Foreskin keratinocyte (primary cell): ENCODE measurements at places on chromosomes 6 and 20. TPM values are rescaled to one million over a fixed set of nuclear protein-coding genes. Genes with fewer than 3 reads are reported as not detected.

The SIRPB1 gene
- 0.32 and 0.35 TPM in 2 replicates for polyA plus RNA-seq

The EEF1A2 gene
- polyA plus RNA-seq: 0.08 and 0.09 TPM in 2 replicates

The CD24 gene
- 192 and 206 TPM in 2 replicates for polyA plus RNA-seq

The SLC25A27 gene
- polyA plus RNA-seq: 2.1 and 2.2 TPM in 2 replicates

The TUBB1 gene
- not detected in 2 replicates for polyA plus RNA-seq

The LIME1 gene
- 4.4 and 5.3 TPM in 2 replicates for polyA plus RNA-seq

The ZNF165 gene
- polyA plus RNA-seq: 3.6 and 5.7 TPM in 2 replicates

The GNMT gene
- 0.09 and 0.26 TPM in 2 replicates for polyA plus RNA-seq

The C20orf144 gene
- 0.03 TPM in 1 of 2 replicates, not detected in the other for polyA plus RNA-seq

The PHACTR2 gene
- polyA plus RNA-seq: 2.8 and 3.3 TPM in 2 replicates

The MLIP gene
- not detected in 2 replicates for polyA plus RNA-seq

The OTOR gene
- polyA plus RNA-seq: not detected in 2 replicates

The OR2J3 gene
- polyA plus RNA-seq: not detected in 2 replicates

The EPPIN gene
- not detected in 2 replicates for polyA plus RNA-seq

The MMUT gene
- polyA plus RNA-seq: 6.2 and 8.6 TPM in 2 replicates

The STK38 gene
- 13.1 and 15.3 TPM in 2 replicates for polyA plus RNA-seq

The MDFI gene
- 172 and 181 TPM in 2 replicates for polyA plus RNA-seq

The CPNE5 gene
- polyA plus RNA-seq: 0.08 TPM in 1 of 2 replicates, not detected in the other

The HEY2 gene
- not detected in 2 replicates for polyA plus RNA-seq

The EFCAB8 gene
- polyA plus RNA-seq: 0.01 TPM in 1 of 2 replicates, not detected in the other

The PTCHD4 gene
- polyA plus RNA-seq: 0.08 and 0.13 TPM in 2 replicates

The SLC44A4 gene
- 0.16 and 0.27 TPM in 2 replicates for polyA plus RNA-seq

The RPS18 gene
- polyA plus RNA-seq: 6,643 and 6,921 TPM in 2 replicates

The RIPOR3 gene
- polyA plus RNA-seq: 0.06 TPM in 2 replicates

The ADGRB3 gene
- polyA plus RNA-seq: not detected in 2 replicates

The LAMA4 gene
- polyA plus RNA-seq: 0.08 and 0.15 TPM in 2 replicates
